ENCODE measurements at places on chromosomes 7 and 10.

- DNase-seq: no peak
These were observed 13.7 kb downstream of the LIPA start for GRCh38 chr10:89237849-89238248.

- DNase-seq: no peak
These were observed 227.2 kb downstream of the CUX1 start for GRCh38 chr7:102044641-102044983.

DNA sequence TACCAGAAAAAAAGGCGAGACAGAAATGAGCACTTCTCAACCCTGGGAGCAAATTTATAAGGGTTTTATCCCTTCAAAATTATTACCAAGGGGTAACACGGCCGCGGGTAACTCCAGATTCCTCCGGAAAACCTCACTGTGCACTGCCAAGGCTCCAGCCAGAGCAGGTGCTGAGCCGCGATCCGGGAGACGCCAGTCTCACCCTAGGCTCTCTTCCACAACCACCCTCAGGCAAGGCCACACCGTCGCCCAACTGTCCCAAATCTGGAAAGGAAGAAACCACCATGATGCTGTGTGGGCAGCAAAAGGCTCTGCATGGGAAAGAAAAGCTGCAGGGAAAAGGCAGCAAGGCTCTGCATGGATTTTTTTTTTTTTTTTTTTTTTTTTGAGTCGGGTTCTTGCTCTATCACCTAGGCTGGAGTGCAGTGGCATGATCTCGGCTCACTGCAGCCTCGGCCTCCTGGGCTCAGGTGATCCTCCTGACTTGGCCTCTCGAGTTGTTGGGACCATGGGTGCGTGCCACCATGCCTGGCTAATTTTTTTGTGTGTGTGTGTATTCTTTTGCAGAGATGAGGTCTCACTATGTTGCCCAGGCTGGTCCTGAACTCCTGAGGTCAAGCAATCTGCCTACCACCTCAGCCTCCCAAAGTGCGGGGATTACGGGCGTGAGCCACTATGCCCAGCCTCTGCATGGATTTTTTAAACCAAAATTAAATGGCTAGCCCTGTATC is 39.0 kb downstream of the MAD1L1 start:
- no peak for DNase-seq

DNA sequence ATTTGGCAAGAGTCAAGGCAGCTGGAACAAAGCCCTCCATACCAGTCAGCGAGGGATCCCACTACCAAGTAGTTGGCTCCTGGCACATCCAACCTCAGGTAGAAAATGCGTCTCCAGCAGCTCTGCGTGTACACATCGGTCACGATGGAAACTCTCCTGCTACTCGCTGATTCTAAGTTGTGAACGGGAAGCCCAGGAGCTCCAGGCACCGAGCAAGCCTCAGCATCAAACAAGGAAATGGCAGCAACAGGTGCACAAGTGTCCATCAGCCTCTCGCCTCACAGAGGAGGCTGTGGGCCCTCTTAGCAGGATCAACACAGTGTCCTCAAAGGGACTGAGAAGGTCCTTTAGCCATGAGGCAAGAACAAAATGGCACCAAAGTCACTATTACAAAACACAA is 127.0 kb downstream of the TCERG1L start:
- no peak for DNase-seq

- no peak for DNase-seq
These were observed 785.2 kb downstream of the NRG3 start for GRCh38 chr10:82660205-82660604.

- DNase-seq: no peak
These were observed 138.7 kb downstream of the GNAI1 start for GRCh38 chr7:80273327-80273726.

DNA sequence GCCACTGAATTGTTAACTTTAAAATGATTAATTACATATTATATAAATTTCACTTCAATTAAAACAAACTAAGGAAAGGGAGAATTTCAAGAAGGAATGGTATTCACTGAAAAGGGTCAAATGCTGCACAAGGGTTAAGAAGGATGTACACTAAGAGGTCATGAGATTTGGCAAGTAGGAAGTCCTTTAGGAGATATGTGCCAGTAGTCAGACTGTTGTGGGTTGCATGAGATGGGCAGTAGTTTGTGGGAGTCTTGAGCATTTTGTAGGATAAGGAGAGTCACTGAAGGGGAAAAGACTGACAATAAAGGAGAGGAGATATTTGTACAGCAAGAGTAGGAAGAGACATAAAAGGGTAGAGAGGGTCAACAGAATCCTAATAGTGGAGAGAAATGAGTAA is 12.4 kb upstream of the PTPN12 start:
- no peak for DNase-seq

DNA sequence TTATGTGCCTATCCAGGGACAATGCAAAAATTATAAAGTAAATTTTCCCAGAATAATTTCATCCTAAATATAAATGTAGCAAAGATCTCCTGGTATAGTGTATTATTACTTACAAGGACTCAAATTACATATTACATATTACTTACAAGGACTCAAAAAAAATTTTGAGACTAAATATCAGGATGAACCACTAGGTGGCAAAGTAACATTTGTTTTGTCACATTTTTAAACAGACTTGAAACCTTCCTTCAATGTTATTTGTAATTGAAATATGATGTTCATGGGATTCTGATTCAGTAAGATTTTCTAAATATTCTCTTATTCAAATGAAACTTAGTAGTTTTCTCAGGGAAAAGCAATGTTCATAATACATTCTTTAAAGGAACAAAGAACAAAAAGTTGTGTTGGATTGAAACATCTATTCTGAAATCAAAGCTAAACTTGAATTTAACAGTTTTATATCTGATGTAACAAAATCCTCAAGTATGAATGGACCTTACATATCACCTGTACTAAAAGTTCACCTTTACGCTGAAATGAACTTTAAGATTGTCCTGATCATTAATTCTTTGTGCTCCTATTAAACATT is 74.3 kb upstream of the GNAI1 start:
- DNase-seq: no peak

GRCh38 chr10:49313501-49314070 is 14.6 kb downstream of the C10orf71 start:
- DNase-seq: no peak

DNA sequence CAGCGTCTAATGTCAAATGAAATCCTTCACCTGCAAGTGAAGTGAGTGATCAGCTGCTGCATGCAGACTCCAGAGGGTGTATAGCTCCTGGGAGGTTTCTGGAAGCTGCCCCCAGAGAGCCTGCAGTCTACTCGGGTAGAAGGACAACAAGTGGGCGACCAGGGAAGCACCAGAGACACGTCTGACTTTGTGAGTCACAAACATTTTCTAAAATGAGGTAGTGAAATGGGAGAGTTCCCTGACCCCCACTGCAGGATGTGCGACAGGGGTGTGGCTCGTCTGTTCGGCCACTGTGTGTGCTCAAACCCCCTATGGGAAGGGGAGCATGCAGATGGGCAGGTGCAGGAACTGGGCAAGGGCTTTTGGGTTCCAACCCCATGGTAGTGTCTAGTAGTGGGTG is 177.1 kb upstream of the PRKCQ start:
- no peak for DNase-seq

GRCh38 chr7:2633538-2634266 is 1.9 kb downstream of the TTYH3 start:
- DNase-seq: no peak

GRCh38 chr7:2820508-2820934 is 23.6 kb downstream of the GNA12 start:
- no peak for DNase-seq

- DNase-seq: no peak
These were observed 242.0 kb downstream of the BICC1 start for GRCh38 chr10:58754469-58755339.

DNA sequence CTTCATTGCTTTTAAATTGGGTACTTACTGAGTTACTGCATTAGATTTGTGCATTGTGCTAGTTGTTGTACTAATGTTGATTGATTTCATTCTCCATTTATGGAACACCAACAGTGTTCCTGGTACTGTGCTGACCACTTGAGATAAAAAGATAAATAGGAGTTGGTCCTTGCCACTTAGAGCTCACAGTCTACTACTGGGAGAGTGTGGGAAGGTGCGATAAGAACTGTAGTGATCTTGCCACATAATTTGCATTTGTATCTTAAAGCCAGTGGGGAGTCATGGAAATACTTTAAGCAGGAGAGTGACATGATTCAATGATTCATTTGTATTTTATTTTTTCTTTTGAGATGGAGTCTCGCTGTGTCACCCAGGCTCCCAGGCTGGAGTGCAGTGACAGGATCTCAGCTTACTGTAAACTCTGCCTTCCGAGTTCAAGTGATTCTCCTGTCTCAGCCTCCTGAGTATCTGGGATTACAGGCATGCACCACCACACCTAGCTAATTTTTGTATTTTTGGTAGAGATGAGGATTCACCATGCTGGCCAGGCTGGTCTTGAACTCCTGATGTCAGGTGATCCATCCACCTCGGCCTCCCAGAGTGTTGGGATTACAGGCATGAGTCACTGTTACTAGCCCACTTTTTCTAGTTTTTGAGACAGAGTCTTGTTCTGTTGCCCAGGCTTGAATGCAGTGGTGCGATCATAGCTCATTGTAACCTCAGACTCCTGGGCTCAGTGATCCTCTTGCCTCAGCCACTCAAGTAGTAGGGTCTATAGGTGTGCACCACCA is 51.2 kb upstream of the TMEM248 start:
- DNase-seq: no peak

DNA sequence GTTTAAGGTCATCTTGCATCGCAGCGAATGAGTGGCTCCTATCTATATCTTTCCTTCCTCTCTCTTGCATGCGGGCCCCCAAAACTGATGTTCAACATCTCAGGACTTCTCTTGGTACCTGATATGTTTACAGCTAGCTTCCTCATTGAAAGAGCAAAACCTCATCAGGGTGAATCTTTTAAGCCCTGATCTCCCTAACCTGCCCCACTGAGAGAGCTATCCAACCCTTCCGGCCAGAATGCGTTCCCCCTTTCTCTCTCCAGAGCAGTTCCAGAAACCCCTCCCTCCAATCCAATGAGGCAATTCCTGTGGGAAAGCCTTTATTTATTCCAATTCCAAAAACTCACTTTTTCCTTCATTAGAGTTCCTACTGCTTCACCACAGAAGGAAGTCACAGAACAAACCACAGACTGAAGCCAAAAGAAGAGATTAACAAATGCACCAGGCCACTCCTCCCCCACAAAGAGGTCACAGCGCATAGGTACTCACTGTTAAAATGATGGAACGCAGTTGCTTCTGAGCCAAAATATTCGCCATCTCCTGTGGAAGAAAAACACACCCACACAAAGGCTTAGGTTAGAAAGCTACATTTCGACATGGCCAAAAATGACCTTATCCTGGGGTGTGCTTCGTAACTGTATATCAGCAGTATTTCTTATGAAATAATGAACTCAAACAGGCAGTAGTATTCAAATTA is 232.4 kb downstream of the ELMO1 start:
- DNase-seq: no peak

DNA sequence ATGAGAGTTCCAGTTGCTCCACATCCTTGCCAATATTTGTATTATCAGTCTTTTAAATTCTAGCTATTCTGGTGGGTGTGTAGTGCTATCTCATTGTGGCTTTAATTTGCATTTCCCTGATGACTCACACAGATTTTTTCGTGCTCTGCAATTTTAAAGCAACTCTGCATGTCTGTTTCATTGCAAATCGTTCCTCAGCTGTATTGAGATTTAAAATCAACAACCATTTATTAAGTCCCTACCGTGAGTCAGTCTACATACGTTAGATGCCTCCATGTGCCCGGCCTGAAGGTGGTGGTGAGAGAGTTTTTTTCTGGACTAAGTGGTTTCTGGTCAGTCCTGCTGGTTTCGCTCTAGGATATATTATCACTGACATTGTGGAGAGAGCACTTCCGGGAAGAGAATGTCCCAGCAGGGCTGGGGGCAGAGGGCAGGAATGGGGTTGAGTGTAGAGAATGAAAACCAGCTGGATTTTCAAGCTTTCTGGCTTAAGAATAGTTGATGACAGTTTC is 8.4 kb upstream of the HYCC1 start:
- no peak for DNase-seq

- no peak for DNase-seq
These were observed 15.0 kb downstream of the RPA3 start for GRCh38 chr7:7703427-7703826.

DNA sequence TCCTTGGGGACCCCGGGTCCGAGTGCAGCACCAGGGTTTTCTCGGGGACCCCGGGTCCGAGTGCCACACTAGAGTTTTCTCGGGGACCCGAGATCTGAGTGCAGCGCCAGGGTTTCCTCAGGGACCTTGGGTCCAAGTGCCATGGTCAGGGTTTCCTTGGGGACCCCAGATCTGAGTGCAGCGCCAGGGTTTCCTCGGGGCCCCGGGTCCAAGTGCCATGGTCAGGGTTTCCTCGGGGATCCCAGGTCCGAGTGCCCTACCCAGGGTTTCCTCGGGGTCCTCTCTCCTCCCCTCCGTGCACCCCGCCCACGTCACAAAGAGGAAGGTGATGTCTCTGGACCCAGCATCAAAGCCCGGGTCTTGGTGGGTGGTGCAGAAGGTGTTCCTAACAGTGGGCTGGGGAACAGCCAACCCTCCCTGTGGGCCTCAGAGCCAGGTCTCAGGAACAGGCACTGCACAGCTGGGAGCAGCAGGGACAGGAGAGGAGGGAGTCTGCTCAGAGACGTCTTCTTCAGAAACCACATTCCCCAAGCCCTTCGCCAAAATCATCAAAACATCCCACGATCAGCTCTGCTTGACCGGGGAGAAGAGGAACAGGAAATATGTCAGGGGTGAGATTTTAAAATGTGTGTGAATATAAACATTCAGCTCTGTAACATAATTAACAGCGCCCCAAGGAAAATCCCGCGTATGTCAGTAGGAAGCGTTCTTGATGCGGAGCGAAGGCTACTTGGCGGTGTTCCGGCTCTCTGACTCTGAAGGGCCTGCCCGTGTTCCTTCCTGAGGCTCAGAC is 540.7 kb downstream of the DNAJB6 start:
- no peak for DNase-seq

DNA sequence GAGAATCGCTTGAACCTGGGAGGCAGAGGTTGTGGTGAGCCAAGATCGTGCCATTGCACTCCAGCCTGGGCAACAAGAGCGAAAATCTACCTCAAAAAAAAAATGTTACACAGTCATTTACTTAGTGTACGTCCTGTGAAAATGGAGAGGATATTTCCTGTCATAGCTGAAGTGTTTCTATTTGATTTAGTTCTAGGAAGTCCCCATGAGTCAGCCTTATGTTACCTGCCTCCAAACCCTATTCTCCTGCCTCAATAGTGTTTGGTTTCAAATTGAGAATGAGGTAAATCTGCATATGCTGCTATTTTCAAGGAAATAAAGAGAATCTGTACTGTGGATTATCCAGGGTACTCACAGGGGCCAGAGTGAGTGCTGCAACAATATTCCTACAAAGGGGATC is 1284.5 kb upstream of the AUTS2 start:
- DNase-seq: no peak

DNA sequence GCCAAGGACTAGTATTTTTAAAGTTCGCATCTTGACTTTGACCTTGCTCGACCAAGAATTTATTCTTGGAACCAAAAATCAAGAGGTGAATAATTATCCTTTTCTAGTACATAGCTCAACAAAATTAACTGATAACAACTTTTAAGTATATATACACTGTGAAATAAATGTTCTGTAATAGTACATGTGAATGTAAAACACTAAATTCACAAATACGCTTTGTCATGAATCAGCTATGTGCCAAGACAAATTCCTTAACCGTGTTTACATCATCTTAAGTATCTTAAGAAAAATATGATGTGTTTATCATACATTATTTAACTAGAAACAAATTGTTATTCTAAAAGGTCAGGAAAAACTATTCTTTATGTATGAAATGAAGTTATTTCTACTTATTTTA is 83.3 kb downstream of the CUL2 start:
- no peak for DNase-seq
